ENCODE measurements at places on chromosomes 4 and X. TPM values are rescaled to one million over a fixed set of nuclear protein-coding genes. Genes with fewer than 3 reads are reported as not detected.

The PCDH10 gene
- total RNA-seq = 18.9 TPM

The WDR45 gene
- 64.6 TPM for total RNA-seq

The GAGE13 gene
- not detected for total RNA-seq

The F9 gene
- not detected for total RNA-seq

The NLGN4X gene
- total RNA-seq = 1.5 TPM

The SLBP gene
- total RNA-seq = 163 TPM

The POLN gene
- 0.24 TPM for total RNA-seq

The FGF2 gene
- 188 TPM for total RNA-seq

The SMARCA1 gene
- total RNA-seq = 26.3 TPM

DNA sequence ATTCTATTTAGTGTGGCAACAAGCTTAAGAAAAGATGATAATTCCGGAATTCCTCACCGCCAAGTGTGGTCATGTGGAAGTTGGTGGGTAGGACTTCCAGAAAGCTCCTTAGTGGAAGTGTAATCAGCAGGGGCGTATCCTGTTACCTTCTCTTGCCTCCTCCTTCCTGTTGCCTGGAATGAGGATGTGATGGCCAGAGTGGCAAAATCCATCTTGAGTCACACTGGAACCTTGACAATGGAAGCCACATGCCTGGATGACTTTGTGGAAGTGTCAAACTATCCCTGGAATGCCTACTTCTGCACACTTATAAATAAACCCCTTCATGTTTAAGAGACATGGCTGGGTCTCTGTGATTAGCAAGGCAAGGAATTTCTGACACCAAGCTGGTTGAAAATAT lies 191.0 kb downstream of the PRDM5 start:
- peak; percentile 10 for DNase-seq

DNA sequence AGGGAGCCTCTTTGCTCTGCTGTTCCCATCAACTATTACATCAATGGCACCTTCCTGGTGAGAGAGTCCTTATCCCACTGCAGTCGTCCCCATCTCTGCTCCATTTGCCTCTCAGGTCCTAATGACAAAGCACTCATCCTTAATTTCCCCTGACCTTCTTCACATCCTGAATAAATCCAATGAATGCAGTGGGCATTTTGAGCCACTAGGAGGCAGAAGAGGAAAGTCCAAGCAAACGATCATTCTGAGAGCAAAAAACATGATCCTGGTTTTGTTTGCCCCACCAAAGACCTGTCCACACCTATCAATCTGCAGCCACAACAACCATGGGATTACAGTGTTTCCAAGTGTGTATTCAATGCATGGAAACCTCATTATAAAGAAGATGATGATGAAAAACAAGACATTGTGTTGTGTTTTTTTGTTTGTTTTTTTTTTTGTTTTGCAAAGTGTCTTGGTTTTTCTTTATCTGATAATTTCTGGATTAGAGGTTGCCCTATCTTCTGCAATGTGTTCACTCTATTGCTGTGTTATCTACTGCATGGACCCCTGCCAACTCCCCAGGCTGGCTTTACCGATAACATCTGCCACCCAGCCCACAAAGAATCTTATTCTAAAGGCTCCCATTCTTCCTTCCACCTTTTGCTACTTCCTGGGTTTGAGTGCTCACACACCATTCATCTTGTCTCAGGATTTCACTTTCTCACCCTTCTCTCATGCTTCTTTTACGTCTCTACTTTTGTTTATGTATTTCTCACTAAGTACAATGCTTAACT lies 207.2 kb downstream of the NLGN4X start:
- DNase-seq = no peak

- DNase-seq = no peak
These were observed 5.7 kb downstream of the PLP2 start for GRCh38 chrX:49177338-49177833.

GRCh38 chr4:73070074-73070390 lies 516 bp upstream of the COX18 start:
- no peak for DNase-seq

DNA sequence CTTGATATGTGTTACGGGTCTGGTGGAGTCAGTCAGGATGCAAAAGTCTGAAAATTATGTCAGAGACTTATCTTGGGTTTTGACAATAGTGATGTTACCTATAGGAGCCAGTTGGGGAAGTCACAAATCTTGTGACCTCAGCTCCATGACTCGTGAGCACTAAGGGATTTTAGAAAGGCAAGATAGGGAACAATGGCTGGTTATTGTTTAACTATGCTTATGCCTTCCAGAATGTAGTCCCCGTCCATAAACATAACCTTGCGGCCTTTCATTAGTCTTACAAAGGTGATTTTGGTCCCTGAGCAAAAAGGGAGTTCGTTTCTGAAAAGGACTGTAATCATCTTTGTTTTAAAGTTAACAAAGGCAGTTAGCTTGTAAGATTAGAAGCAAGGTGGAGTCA lies 23.9 kb upstream of the GATB start:
- no peak for DNase-seq

DNA sequence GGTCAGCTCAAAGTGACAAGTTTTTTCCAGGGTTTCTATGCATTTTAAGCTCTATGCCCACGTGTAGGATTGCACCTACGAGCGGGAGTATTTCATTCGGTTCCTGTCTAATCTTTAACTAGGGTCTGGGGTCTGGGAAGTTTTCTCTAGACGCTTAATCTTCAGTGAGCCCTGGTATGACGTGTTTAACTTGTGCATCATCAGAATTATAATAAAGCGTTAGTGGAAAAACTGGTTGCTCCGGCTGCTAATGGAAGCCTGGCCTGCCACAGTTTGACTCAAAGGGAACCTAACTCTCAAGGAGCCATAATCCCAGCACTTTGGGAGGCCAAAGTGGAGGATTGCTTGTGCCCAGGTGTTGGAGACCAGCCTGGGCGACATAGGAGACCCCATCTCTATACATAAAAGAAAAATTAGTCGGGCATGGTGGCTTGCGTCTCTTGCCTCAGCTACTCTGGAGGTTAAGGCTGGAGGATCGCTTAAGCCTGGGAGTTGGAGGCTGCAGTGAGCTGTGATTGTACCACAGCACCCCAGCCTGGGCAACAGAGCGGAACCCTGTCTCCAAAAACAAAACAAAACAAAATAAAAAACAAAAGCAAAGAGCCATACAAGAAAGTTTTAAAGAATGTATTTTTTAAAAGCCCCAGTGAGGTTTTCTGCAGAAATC lies 30.2 kb downstream of the ARSD start:
- DNase-seq = no peak

- peak; percentile 6 for DNase-seq
These were observed 834.2 kb upstream of the GALNTL6 start for GRCh38 chr4:170978990-170979389.

- DNase-seq = no peak
These were observed 25.3 kb downstream of the STEEP1 start for GRCh38 chrX:119539872-119540271.

GRCh38 chrX:29542152-29542551 lies 673.2 kb upstream of the MAGEB2 start:
- DNase-seq = no peak

DNA sequence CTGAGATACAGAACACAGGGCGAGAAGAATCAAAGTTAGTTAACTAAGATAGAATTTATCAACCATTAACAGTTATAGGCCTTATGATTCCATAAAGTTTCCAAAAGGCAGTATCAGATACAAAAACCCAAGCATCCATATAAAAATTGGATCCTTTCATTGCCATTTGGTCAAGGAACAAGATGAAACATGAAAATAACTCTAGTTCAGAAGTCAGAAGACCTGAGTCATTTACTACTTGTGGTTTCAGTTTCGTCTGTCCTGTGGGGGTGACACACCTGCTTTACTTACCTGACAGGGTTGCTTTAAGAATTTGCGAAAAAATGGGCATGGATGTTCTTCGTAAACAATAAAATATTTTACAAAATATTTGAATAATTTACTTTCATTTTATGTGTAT lies 130.8 kb downstream of the ANAPC10 start:
- DNase-seq = no peak

- DNase-seq = peak; percentile 16
These were observed 99.1 kb upstream of the FAM47C start for GRCh38 chrX:36908801-36909675.
